Fibroblast of the aortic adventitia (primary cell): ENCODE measurements at places on chromosomes 5 and 9.

DNA sequence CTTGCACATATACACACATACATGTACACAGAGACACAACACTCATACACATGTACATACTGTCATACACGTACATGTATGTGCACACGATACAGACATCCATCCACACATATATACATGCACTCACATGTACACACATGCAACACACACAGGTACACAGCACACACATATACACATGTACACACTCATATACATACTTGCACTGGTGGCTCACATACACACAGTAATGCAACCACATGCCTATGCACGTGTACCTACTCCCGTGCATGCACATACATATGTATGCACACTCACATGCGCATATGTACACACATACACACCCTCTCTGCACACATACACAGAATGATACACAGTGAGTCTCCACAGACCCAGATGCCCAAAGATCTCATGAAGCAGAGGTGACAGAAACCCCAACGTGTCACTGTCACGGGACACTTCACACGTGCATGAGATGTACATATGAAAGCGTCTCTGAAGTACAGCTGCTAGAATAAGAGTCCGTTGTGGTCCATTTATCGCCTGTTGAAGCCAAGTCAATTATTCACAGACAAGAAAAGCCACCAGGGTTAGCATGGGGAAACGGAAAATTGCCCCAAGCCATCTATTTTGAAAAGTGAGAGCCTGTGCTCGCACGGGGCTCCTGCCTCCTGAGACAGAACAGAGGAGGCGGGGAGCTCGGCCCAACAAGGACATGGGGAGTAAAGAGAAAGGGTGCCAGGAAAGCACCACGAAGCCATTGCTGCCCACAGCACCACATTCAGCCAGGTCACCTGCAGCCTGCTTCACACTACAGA, 24.9 kb downstream of the LPCAT1 start:
- no peak for DNase-seq

DNA sequence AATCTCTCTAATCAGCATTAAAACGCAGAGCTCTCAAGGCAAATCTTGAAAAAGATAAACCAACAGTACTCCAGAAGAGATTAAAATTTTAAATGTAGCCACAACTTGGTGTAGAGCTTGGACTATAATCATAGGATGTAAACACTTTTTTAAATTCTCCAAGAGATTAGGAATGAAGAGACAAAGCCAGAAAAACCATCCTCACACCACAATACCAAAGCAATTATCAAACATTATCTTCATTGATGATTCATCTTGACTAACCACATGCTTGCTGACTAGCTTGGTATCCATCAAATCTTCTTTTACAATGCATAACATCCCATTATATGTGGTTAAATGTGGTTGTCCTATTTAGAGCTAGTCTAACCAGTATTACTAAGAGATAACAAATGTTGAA, 815.1 kb downstream of the TLE1 start:
- DNase-seq: peak; percentile 50

DNA sequence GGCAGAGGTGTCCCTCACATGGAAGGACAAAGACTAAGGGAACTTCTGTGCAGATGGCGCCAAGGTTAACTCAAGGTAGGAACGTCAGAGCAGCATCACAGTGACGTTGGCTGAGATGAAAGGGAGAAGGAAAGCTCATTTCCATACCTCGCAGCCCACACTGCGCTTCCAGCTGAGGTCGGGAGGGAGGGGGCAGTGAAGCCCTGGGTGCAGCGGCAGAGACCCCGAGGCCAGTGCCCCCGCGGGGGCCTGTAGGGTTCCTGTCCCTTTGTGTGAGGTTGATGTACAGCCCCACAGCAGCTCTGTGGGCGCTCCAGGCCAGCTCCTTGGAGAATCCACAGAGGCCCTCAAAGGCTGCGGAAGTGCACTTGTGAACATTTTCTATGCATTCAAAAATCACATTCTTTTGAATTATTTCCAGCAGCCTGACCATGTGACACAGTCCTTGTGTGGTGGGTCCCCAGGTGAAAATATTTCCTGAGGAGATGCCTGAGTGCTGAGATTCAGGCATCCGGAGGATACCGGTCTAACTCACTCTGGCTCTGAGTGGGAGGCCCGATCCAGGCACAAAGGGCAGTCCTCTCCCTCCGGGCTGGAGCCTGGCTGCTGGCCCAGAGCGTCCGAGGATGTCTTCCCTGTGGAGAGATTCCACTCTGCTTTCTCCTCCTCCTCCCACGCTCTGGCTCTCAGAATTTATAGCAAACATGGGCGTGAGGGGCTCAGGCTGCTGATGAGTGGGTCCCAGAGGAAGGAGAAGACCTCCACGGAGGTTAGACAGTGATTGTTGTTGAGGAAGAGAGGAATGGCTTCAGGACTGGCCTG, 150.7 kb downstream of the ICE1 start:
- no peak for DNase-seq

DNA sequence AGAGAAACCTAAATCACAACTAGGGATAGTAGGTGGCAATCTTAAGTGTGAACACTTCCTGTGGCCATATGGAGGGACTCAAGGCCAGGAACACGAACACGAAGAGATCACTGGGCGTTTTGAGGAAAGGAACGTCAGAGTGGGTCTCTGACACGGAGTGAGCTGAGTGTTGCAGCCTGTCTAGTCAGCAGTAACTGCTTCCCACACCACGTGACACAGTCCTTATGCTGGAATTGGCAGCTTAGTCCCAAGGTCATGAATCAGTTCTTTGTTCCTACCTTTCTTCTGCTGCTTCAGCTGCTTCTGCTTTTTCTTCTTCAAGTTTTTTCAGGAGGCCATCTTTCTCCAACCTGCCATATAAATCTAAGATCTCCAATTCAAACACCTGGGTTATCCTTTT, 18.2 kb downstream of the SPACA9 start:
- DNase-seq: no peak

GRCh38 chr5:157598350-157598936, 22.9 kb upstream of the ADAM19 start:
- DNase-seq: no peak

DNA sequence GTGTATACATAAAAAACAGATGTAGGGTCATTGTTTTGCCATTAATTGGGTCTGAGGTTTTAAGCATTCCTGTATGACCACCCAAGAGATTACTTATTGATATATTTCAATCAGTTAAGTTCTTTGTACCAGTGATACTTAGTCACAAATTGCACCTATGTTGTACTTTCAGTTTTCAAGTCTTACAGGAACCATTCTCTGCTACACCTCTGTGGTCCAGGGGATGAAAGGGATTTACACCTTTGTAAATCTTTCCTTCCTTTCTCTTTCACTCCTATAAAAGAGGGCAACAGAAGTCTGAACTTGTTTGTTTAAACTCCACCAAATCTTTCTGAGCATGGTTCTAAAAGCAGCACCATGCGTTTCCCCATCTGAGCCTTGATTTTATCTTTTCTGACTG, 86.1 kb downstream of the DEPDC1B start:
- DNase-seq: no peak

GRCh38 chr5:5780253-5780652, 357.8 kb downstream of the ICE1 start:
- DNase-seq: no peak

DNA sequence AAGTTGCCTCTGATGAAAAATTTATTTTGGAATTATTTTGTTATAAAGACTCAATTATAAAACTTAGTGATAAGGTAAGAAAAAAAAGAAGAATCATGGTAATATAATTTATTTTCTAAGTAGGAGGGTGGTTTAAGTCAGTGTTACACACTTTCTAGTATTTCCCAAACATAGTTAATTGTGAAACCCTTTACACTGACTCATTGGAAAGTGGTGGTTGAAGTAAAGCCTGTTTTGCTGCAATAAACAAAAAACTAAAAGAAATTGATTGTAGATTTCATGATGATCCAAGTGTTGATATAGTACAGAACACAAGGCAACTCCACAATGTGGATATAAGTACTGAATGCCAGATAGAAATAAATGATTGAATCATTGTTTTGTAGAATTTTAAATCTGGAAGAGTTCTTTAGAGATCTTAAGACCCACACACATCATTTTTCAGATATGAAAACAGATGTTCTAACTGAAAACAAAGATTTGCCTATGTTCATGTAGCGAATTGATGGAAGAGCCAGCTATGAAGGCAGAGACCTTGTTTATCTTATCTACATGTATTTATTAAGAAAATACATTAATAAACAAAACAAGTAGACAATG, 539.8 kb downstream of the PRELID2 start:
- DNase-seq: no peak

- no peak for DNase-seq
Observed at GRCh38 chr5:109168151-109168550, 241.6 kb downstream of the PJA2 start.

DNA sequence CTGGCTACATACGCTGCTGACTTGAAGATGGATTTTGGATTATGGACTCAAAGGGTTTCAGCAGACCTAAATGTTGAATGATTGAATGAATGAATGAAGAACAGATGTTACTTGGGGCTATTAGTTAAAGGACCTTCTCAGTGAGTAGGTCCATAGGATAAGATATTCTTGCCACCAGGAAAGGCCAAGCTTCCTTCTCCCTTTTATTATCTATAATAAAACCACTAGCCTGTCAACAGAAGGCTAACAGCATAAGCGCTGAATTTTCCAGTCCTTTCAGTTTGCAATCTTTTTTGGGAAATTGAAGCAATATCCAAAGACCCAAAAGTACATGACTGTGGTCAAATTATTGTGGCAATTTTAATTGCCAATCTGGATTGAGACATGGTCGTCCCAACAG, 113.3 kb downstream of the SV2C start:
- no peak for DNase-seq

DNA sequence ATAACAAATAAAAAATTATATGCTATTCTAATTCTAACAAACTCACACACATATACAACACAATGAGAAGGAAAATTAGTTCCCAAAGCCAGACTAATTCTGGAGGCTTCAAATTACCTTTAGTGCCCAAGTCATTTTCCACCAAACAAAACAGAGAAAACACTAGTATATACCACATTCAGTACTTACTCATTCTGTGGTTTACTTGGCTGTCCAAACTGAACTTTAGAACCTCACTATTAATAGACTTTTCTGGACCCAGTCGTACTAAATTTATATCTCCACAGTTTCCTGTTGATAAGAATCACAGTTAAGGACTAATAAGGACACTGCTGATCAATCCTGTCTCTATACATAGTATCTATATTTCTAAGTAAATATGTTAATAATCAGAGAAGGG, 66.4 kb downstream of the SETX start:
- peak; percentile 54 for DNase-seq

GRCh38 chr5:53008751-53009150, 19.6 kb downstream of the ITGA2 start:
- no peak for DNase-seq

- DNase-seq: peak; percentile 9
Observed at GRCh38 chr5:15573590-15573989, 73.6 kb downstream of the FBXL7 start.

- no peak for DNase-seq
Observed at GRCh38 chr5:155923784-155924183, 403.2 kb upstream of the SGCD start.

DNA sequence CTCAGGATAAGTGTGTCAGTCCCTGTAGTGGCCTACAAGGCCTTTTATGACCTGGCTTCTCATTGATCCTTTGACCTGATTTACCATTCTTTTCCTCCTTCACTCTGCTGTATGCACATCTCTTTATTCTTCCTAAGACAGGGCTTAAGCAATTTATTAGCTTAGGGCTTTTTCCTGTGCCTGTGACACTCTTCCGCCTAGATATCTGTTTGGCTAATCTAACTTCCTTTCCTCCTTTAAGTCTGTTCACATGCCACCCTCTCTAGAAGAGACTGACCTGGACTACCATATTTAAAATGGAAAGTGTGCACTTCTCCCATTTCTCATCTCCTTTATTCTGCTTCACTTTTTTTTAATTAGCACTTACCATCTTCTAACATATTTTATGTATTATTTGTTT, 29.1 kb downstream of the FOCAD start:
- no peak for DNase-seq

DNA sequence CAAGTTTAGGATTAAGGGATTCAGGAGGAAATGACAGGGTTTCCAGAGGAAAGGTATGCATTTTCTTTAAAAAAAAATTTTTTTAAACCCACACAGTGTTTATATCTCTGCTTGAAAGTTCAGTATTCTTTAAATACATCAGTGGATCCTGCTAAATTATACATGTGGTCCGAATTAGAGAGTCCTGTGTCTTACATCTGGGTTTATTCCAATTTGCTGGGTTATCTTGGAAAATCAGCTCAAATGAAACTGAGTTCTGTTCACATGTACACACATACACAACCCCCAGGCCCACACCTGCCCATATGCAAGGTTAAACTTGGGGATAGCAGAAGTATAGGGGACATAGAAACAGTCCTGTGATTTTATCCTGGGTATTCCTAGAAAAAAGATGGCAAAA, 493.7 kb downstream of the ZNF608 start:
- no peak for DNase-seq

DNA sequence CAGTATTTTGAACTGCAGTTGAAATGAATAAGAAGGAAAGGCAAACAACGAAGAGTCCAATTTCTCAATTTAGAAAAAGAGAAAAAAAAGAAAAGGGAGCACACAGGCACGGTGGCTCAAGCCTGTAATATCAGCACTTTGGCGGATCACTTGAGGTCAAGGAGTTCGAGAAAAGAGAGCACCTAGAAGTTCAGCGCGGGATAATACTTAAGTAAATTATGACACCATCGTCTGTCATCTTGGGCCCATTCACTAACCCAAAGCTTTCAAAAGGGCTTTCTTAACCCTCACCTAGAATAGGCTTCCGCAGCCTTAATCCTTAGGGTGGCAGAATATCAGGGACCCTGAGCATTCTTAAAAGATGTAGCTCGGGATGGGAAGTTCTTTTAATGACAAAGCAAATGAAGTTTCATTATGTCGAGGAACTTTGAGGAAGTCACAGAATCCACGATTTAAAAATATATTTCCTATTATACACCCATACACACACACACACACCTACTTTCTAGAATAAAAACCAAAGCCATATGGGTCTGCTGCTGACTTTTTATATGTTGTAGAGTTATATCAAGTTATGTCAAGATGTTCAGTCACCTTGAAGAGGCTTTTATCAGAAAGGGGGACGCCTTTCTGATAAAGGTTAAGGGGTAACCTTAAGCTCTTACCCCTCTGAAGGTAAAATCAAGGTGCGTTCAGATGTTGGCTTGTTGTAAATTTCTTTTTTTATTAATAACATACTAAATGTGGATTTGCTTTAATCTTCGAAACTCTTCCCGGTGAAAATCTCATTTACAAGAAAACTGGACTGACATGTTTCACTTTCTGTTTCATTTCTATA, 602 bp upstream of the CD274 start:
- no peak for DNase-seq

GRCh38 chr5:171627936-171628632, 157.5 kb upstream of the SMIM23 start:
- DNase-seq: peak; percentile 22

GRCh38 chr5:14063138-14063537, 80.0 kb upstream of the TRIO start:
- DNase-seq: no peak

- DNase-seq: peak; percentile 52
Observed at GRCh38 chr9:133125941-133126696, 5.1 kb upstream of the RALGDS start.

GRCh38 chr5:80069251-80069800, 34.2 kb downstream of the THBS4 start:
- DNase-seq: no peak

- DNase-seq: peak; percentile 9
Observed at GRCh38 chr9:131875828-131876485, 136.1 kb upstream of the RAPGEF1 start.

- DNase-seq: peak; percentile 89
Observed at GRCh38 chr5:169248996-169249395, 51.9 kb downstream of the SLIT3 start.

GRCh38 chr9:83355024-83355444, 183.2 kb downstream of the FRMD3 start:
- DNase-seq: peak; percentile 68

GRCh38 chr9:2013743-2014475, 1.2 kb upstream of the SMARCA2 start:
- peak; percentile 60 for DNase-seq
